ENCODE measurements at places on chromosomes 7 and 10. TPM values are rescaled to one million over a fixed set of nuclear protein-coding genes. Genes with fewer than 3 reads are reported as not detected.

GRCh38 chr7:88670536-88670935 is 89.0 kb upstream of the ZNF804B start:
- DNase-seq: no peak

DNA sequence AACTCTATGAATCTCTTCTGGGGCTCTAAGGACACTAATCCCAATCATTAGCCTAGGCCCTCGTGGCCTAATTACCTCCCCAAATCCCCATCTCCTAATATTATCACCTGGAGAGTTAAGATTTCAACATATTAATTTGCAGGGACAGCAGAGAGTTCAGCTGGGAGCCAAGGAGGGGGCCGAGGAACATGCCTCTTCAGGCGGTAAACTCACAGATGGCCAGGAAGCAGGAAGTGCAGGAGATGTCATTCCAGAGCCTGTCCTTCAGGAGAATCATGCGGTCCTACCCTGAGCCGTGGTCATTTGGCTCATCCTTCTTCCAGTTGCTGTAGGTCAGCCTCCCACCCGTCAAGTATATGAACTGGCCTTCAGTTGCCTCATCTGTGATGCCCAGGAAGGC is 21.9 kb upstream of the SFTPA2 start:
- DNase-seq: no peak

DNA sequence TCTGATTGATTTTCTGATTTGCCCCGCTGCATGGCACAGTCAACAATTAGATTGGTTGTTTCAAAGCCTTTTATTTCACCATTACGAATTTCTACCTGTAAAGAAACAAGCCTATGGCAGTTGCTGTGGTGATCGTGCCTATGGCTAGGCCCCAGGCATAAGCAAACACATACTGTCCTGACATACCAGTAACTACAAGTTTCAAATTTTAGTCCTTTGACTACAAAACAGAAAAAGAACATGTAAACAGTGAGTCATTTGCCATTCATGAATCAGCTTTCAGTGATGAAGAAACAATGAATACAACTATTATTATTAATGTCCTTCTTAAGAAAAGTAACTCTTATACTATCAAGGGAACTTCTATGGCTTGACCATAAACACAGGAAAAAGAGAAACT is 168.0 kb upstream of the LRRN3 start:
- no peak for DNase-seq

GRCh38 chr10:129038522-129038921 is 428.5 kb upstream of the MGMT start:
- DNase-seq: no peak

GRCh38 chr7:137354961-137355360 is 11.4 kb upstream of the PTN start:
- no peak for DNase-seq

DNA sequence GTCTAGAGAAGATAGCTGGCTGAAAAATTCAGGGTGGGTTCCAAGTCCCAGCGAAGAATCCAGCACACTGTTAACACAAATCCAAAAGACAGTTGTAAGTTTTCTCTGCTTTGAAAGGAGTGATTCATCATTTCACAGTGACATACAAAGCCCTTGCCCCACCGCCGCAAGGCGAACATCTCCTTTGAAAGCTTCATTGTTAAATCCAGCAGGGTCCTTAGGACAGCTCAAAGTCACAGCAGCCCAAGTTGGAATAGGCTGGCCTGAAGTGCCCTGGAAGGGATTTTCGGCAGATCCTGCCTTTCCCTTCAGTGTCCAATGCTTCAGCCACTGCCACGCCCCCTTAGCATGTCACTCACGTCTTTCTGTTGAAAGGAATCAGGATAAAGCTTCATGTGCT is 526.1 kb downstream of the CALN1 start:
- no peak for DNase-seq

DNA sequence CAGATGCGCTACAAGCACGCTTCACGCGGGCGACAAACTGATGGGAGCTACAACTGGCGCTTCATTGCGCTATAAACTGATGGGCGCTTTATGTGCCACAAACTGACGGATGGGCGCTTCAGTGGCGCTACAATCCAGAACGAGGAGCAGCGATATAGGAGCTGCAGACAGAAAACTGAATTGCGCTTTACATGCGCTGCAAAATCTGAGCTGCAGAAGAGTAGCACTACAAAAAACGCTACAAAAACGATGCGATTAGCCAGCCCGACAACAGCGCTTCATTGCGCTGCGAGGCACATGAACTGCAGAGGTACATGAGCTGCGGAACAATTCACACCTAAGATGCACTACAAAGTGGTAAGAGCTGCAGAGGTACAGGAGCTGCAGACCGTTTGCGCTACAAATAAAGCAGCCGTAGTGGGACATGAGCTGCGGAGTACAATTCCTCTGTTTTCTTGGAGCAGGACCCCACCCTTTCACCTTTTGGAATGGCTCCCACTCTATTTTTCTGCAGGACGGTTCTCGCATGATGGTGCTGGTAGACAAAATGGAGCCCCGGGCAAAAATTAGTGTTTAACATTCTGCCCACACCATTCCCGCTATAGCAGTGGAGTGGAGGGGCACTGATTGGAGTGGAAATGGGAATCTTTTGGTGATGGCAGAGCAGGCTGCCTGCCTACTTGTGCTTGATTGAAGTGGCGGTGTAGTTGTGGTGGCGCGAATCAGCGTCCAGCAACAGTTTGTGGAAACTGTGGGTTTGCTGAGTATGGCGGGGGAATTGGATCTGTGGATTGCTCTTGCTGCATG is 1.2 kb upstream of the SGCE start:
- peak; percentile 12 for DNase-seq

GRCh38 chr7:108127461-108127860 is 2.7 kb downstream of the LAMB4 start:
- DNase-seq: no peak

- DNase-seq: no peak
Measured at GRCh38 chr7:131431289-131431688, 103.6 kb downstream of the MKLN1 start.

ZNF804B gene
- total RNA-seq: 49.1 TPM

CYP3A7 gene
- total RNA-seq: not detected

FAM13C gene
- total RNA-seq: 16.5 TPM

PNLIP gene
- total RNA-seq: not detected

SNX8 gene
- 12.0 TPM for total RNA-seq

Data from thyroid gland (tissue), 4 donors.